ENCODE measurements at places on chromosomes 1 and 21.

DNA sequence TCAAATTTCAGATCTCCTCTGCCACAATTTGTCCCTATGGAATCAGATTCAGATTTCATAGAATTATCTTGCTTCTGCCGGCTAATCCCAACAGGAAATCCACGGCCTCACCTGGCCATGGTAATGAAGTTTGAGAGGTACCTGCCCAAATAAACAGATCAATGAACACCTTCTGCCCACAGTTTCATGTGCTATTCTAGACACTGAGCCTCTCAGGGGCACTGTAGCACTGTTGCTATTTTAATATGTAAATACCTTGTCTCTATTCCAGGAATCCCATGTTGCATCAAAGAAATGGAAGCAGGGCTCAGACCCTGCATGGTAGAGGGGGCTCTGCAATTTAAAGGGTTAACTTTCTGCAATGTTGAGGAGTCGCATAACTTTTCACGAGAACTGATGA lies 593.1 kb downstream of the PTBP2 start:
- no peak for DNase-seq

GRCh38 chr21:33375101-33375644 lies 28.0 kb upstream of the IFNGR2 start:
- no peak for DNase-seq

- no peak for DNase-seq
These were observed 140.3 kb downstream of the FOXD2 start for GRCh38 chr1:47578026-47578720.

DNA sequence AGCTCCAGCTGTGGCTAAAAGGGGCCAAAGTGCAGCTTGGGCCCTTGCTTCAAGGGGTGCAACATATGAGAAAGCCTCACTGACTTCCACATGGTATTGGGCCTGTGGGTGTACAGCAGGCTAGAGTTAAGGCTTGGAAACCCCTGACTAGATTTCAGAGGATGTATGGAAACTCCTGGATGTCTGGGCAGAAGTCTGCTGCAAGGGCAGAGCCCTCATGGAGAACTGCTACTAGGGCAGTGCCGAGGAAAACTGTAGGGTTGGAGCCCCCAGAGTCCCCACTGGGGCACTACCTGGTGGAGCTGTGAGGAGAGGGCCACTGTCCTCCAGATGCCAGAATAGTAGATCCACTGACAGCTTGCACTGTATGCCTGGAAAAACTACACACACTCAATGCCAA lies 69.5 kb downstream of the XCL2 start:
- DNase-seq: no peak

DNA sequence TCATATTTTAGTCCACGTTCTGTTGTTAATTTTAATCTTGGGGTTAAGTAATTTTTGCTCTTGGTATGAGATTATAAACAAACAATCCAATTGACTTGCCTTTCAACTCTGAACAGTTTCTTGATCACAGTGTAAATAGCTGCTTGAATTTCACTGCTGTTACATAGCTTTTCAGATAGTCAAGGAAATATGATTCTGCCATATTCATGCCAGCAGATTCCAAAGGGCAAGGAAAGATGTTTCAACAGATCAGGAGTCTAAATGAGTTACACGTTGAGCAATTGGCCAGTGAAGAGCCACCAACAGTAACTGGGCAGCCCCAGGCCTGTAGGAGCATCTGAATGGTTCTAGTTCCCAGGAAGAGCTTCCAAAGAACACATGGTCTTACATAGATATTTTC lies 93.6 kb downstream of the LEPR start:
- DNase-seq: no peak

GRCh38 chr1:185426848-185427247 lies 109.8 kb upstream of the IVNS1ABP start:
- DNase-seq: no peak

GRCh38 chr1:212421165-212421564 lies 6.5 kb upstream of the PACC1 start:
- DNase-seq: no peak

DNA sequence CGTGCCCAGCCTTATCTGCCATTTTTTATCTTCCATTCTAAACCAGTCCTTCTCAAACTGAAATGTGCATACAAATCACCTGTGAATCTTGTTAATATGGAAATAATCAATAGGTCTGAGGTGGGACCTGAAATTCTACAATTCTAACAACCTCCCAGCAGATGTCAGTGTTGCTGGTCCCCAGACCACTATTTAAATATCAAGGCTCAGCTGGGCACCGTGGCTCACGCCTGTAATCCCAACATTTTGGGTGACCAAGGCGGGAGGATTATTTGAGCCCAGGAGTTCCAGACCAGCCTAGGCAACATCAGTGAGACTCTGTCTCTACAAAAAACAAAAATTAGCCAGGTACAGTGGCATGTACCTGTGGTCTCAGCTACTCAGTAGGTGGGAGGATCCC lies 4.1 kb downstream of the UQCRHL start:
- no peak for DNase-seq

DNA sequence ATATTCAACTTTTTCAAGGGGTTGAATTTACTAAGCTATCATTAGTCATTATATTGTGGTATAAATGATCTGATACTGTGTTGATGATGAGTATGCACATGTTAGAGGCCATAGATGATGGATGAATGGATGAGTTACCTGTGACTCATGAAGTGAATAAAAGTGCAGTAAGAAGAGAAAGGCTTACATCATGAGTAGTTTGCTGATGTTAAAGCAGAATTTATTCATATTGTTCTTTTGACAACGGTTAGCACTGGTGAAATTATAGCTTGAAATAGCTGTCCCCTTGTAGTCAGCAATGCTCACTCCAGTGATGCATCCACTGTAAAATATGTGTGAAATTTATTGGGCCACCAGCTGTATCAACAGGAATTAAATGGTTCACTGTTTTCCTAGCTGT lies 541.0 kb upstream of the ZRANB2 start:
- no peak for DNase-seq

GRCh38 chr1:92029241-92029922 lies 403 bp upstream of the EPHX4 start:
- DNase-seq: no peak
